ENCODE measurements at places on chromosomes 11 and 22. TPM values are rescaled to one million over a fixed set of nuclear protein-coding genes. Genes with fewer than 3 reads are reported as not detected.

- H3K4me1 ChIP-seq: no peaks in the 10 kb centered on the region
- no peaks in the 10 kb centered on the region for H3K27me3 ChIP-seq
- DNase-seq: no peak
- H3K36me3 ChIP-seq: no peaks in the 10 kb centered on the region
- H3K27ac ChIP-seq: no peak overlapping the region
Measured at GRCh38 chr11:81004576-81004975, 1563.7 kb upstream of the TENM4 start.

VPREB1 gene
- not detected for total RNA-seq

DNA sequence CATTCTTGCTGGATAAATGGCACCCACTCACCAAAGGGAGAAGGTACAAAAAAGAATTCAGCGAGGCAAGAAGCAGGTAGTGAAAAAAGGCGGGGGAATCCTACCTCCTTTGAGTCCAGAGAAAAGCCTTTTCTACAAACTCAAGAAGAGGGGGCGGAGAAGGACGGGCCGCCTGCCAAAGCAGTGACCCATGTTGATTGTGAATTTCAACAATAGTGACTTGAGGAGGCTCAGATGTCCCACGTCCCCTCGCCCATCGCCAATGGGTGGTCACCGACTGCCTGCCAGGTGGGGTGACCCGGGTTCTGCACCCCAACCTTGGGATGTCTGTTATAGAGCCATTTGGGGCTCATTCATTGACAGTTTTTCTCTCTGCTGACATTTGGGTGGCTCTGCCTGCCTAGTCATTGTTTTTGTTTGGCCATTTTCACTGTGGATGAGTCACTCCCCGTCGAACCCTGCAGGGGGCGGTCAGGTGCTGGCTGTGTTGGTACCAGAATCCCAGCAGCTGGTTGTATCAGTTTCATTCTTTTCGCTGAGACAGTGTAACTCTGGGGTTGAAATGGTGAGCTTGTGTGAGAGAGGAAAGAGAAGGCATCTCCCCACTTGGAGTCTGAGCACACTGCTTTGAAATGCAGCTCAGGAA is 163.4 kb upstream of the NCAM1 start:
- no peaks in the 10 kb centered on the region for H3K27me3 ChIP-seq
- DNase-seq: no peak
- no peak overlapping the region for H3K27ac ChIP-seq
- H3K4me3 ChIP-seq: no peak overlapping the region
- no peaks in the 10 kb centered on the region for H3K4me1 ChIP-seq

DNA sequence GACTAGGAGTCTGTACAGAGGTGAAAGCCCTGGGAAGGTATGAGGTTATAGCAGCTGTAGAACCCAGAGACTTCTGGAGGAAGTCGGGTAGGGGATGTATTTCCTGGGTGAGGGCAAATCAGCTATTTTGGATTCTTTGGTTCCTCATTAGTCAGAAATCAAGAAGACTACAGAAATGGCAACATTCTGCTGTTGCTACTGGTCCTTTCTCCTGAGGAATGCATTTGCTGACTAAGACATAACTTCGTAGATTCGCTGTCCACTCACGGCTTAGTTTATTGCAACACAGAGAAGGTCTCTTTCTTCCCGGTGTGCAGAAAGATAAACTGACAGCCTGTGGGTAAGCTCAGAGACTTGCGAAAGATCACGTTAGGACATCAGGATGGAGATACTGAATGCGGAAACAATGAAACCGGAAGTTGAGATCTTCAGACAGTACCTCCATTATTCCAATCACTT is 25.3 kb upstream of the SESN3 start:
- peak overlapping the region; percentile 83 for H3K27ac ChIP-seq
- no peaks in the 10 kb centered on the region for H3K27me3 ChIP-seq
- H3K4me3 ChIP-seq: no peak overlapping the region
- H3K4me1 ChIP-seq: peaks cover 72% of the 10 kb centered on the region
- no peaks in the 10 kb centered on the region for H3K36me3 ChIP-seq

- no peaks in the 10 kb centered on the region for H3K4me1 ChIP-seq
- H3K27me3 ChIP-seq: no peaks in the 10 kb centered on the region
- no peak overlapping the region for H3K27ac ChIP-seq
- no peak for DNase-seq
- no peaks in the 10 kb centered on the region for H3K36me3 ChIP-seq
- no peak overlapping the region for H3K4me3 ChIP-seq
Measured at GRCh38 chr11:8111636-8112035, 30.6 kb downstream of the TUB start.

ARHGEF12 gene
- total RNA-seq: 23.8 TPM

CCND1 gene
- total RNA-seq: 7.7 TPM

DNA sequence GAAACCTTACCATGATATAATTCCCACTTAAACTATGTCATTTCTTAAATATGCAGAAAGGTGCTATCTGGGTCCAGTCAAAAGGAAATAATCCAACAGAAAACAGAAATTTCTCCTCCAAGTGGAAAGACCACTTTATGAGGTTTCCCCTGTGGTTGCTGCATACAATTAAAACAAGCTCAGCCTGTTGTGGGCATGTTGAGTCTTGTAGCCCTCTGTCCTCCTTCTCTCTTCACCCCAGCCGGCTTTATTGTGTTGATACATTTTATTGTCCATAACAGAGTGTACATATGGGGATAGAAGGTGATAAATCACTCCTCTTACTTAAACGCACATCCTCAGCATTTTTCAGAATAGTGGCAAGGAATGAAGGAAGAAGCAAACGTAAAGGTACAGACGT is 126.0 kb upstream of the MTNR1B start:
- H3K4me3 ChIP-seq: no peak overlapping the region
- H3K27me3 ChIP-seq: no peaks in the 10 kb centered on the region
- no peaks in the 10 kb centered on the region for H3K4me1 ChIP-seq
- no peaks in the 10 kb centered on the region for H3K36me3 ChIP-seq

DNA sequence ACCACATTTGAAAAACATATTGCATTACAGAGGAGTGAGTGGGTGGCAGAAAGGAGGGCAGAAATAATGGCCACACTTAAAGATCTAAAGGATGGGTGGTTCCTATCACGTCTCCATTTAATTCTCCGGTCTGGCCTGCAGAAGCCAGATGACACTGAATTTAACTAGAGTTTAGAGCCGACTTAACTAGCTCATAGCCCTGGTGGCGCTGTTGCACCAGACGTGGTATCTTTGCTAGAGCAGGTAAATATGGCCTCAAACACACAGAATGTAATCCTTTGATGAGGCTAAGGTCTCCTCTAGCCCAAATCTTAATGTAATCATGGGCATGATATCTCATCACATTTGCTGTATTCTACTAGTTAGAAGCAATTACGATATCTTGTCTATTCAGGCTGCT is 51.5 kb upstream of the GAL start:
- H3K27ac ChIP-seq: no peak overlapping the region
- no peaks in the 10 kb centered on the region for H3K27me3 ChIP-seq
- no peaks in the 10 kb centered on the region for H3K4me1 ChIP-seq
- peak; percentile 45 for DNase-seq

LMO1 gene
- total RNA-seq: not detected

NOX4 gene
- not detected for total RNA-seq

- H3K36me3 ChIP-seq: no peaks in the 10 kb centered on the region
- H3K27me3 ChIP-seq: peaks cover 7% of the 10 kb centered on the region
- H3K27ac ChIP-seq: no peak overlapping the region
- H3K4me3 ChIP-seq: no peak overlapping the region
Measured at GRCh38 chr11:44680982-44681597, 45.7 kb upstream of the TSPAN18 start.

USH1C gene
- total RNA-seq: not detected

DNA sequence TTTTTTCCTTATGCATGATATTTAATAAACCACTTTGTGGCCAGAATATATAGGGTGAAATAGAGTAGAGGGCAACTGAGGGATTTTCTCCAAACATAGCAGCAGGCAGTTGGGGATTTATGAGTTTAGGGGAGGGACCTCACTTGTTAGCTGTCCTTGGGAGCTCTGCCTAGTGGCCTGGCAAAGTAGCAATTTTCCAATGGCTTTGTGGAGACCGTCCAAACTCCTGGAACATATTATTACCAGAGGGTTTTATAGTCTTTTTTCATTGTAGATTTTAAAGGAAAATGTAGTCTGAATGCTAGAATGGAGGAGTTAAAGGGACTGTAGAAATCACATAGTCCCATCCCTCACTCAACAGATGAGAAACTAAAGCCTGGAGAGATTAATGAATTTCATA is 32.3 kb downstream of the AMOTL1 start:
- H3K36me3 ChIP-seq: no peaks in the 10 kb centered on the region
- no peaks in the 10 kb centered on the region for H3K27me3 ChIP-seq
- DNase-seq: no peak

OR52E8 gene
- total RNA-seq: not detected

GRCh38 chr11:12195768-12196167 is 85.4 kb downstream of the MICAL2 start:
- H3K4me3 ChIP-seq: no peak overlapping the region
- DNase-seq: no peak
- H3K4me1 ChIP-seq: no peaks in the 10 kb centered on the region
- H3K27me3 ChIP-seq: no peaks in the 10 kb centered on the region
- H3K36me3 ChIP-seq: no peaks in the 10 kb centered on the region
- H3K27ac ChIP-seq: no peak overlapping the region

GRCh38 chr11:20621679-20622078 is 22.3 kb downstream of the SLC6A5 start:
- no peaks in the 10 kb centered on the region for H3K36me3 ChIP-seq
- H3K4me3 ChIP-seq: no peak overlapping the region
- no peaks in the 10 kb centered on the region for H3K4me1 ChIP-seq
- DNase-seq: no peak

DNA sequence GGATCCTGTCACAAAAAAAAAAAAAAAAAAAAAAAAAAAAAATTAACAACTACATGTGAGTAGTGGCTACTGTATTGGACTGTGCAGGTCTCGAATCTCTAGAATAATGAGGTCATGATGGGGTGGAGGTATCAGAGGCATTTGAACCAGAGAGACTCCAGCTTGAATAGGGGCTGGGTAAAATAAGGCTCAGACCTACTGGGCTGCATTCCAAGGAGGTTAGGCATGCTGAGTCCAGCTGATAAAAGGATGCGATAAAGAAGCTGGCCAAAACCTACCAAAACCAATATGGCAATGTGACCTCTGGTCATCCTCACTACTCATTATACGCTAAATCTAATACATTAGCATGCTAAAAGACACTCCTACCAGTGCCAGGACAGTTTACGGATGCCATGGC is 5.9 kb upstream of the PACSIN3 start:
- H3K4me1 ChIP-seq: peaks cover 6% of the 10 kb centered on the region
- H3K4me3 ChIP-seq: no peak overlapping the region
- no peak overlapping the region for H3K27ac ChIP-seq
- no peak for DNase-seq

HBG1 gene
- total RNA-seq: not detected

DNA sequence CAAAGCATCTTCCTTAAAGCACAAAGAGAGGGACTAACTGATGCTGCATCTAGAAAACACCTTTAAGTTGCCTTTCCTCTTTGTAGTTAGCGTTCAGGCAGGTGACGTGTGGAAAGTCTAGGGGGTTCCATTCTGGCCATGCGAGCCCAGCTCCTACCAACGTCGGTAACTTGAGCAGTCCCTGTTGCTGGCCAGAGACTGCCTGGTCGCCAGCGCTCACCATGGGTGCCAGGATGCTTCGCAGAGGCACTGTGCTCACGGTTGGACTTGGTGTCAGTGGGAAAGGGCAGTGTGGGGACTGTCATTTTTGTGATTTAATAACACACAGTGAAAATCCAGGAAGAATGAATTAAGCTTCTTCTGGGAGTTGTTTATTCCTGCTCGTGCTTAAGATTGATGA is 40.6 kb downstream of the PPP2R1B start:
- no peaks in the 10 kb centered on the region for H3K27me3 ChIP-seq
- no peak overlapping the region for H3K4me3 ChIP-seq
- no peak overlapping the region for H3K27ac ChIP-seq
- no peak for DNase-seq

DNA sequence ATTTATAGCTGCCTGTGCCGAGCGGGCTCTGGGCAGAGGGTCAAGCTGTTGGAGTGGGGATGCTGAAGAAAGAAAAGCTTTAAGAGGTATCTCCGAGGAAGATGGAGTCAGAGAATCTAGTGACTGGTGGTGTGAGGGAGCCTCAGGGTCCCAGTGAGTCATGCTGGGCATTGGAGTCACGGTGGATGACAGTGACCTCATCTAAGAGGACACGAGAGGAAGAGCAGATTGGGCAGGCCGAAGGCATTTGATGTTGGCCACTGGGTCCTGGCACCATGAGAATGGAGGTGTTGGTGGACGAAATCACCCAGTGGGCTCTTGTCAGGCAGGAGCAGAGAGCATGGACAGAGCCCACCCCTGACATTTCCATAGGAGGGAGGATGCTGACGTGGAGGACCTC is 68.4 kb downstream of the TBC1D22A start:
- DNase-seq: no peak
- H3K36me3 ChIP-seq: no peaks in the 10 kb centered on the region
- no peaks in the 10 kb centered on the region for H3K4me1 ChIP-seq

DNA sequence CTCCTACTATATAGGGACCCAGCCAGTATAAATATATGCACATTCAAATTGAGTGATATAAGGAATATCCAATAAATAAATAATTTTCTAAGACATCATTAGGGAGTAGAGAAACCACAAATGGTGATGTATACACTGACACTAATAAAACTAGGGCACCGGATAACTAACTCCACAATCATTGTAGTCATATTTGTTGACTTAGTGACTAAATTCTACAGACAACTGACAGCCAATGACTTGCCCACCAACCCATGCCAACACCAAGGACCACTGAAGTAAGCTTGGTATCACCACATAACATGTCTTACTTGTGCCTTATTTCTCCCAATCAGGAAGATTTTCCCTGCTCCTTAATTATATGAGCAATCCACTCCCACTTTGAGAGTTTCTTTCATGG is 139.6 kb upstream of the TRPC6 start:
- H3K27ac ChIP-seq: no peak overlapping the region
- no peaks in the 10 kb centered on the region for H3K4me1 ChIP-seq
- no peak for DNase-seq
- H3K4me3 ChIP-seq: no peak overlapping the region

GRCh38 chr22:22709719-22710445 is 65.5 kb downstream of the GGTLC2 start:
- H3K4me3 ChIP-seq: no peak overlapping the region
- no peak overlapping the region for H3K27ac ChIP-seq
- H3K4me1 ChIP-seq: peaks cover 42% of the 10 kb centered on the region
- no peak for DNase-seq
- no peaks in the 10 kb centered on the region for H3K27me3 ChIP-seq

DNA sequence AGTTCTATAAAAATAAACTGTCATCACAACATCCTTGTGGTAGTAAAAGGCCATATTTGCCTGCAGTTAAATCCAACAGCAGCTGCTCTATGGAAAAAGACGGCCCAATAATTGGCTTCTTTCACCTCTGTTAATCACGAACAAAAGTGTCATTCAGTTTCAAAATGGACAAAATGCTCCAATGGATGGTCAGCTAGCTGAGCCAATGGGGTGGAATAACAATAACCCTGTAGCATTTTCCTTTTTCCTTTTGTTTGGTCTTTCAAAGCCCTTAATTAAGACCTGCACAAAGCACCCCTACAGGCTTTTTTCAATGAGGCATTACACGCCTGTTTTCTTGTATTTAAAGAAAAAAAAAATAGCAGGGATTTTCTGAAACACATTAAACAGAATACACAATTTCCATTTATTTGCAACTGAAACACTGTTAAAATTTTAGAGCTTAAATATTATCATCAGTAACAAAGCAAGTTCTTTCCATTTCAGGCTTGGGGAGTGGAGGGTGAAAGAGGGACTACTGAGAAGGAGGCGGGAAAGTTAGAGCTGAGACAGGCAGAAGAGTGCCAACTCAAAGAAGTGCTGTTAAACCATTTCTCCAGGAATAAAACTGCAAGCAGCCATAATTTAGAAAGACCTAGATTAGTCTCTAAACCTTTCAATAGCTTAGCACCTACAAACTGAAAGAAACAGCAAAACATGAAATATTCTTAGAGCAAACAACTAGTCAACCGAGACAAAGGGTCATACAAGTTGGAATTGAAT is 28.7 kb downstream of the LGR4 start:
- H3K36me3 ChIP-seq: no peaks in the 10 kb centered on the region
- no peaks in the 10 kb centered on the region for H3K27me3 ChIP-seq
- no peak overlapping the region for H3K4me3 ChIP-seq
- H3K27ac ChIP-seq: no peak overlapping the region
- H3K4me1 ChIP-seq: no peaks in the 10 kb centered on the region
- no peak for DNase-seq

All from B cell (primary cell).